Effector CD4-positive, alpha-beta T cell (primary cell): ENCODE measurements at places on chromosomes 13 and 19.

DNA sequence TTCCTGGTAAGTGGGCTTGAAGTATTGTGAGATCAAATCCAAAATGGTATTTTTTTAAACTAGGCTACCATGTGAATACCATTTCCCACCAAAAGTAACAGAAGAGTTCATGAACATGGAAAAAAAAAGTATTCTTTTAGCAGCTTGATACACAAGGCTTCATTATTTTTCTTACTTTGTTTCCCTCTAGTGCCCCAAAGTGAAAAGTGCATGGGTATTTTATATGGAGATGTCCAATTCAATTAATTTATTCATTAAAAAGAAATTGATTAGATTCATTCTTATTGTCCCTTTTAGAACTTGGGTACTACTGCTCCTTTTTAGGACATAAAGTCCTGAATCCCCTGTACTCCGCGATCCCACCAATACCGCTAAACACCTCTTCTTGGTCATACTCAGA is 28.6 kb upstream of the SCEL start:
- no peak for DNase-seq

- DNase-seq: no peak
These were observed 1.2 kb downstream of the ALKBH7 start for GRCh38 chr19:6373813-6374108.

- DNase-seq: no peak
These were observed 164.6 kb downstream of the KLF5 start for GRCh38 chr13:73223372-73223781.

DNA sequence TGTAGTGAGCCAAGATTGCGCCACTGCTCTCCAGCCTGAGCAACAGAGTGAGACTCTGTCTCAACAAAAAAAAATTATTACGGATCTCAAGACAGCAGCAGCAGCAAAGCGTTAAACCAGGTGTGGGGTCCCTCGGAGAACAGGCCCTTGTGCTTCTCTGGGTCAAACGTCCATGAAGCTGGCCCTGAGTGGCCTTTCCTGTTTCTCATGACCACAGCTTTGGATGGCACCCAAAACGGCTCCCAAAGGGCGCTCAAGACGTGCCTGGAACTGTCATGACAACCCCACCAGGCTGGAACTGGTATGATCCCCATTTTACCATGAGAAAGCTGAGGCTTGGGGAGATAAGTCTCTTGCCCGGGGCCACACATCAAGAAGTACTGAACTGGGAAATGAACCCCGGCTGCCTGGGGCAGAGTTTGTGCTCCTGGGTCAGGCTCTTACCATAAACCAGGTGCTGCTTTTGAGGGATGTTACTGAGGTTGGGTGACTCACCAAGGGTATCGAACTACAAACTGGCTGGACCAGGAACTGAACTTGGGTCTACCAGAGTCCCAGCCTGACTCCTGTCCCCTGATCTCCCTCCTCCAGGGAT is 11.6 kb upstream of the SAMD1 start:
- DNase-seq: no peak

DNA sequence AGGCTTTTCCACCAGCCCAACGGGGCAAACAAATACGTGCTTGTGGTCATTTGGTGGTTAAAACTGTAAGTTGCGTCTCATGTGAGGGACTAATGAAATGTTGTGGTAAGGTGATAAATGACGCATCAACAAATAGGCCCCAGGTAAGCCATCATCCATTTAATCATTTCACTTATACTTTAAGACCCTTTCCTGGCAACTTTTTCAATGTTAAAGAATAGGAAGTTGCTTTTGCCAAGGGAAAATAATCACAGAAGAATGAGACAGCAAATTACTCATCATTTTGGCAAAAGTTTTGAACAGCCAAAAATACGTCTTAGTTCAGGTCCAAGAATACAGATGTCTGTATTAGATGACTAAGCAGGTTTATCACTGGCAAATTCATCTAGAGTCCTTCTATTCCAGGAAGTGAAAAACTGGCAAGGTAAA is 660.4 kb downstream of the SLITRK1 start:
- no peak for DNase-seq

DNA sequence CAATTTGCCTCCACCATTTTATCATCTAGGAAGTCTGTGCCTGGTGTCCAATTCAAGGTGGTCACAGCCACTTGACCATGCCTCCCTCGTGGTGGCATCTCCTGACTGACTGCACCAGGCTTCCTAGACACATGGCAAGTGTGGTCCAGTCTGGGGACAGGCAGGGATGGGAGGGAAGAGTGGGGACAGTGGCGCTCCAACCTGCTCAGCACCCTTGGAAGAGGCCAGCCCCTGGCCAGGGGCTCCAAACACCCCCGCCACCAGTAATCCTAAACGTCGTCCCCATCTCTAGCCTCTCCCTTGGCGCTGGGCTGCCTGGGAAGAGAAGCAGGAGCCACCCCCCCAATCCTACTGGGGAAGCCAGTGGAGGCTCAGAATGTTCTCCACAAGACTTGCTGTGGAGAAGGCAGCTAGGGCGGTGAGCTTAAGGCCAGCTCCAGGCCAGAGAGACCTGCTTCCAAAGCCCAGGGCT is 2.7 kb downstream of the RPL36 start:
- no peak for DNase-seq

- no peak for DNase-seq
These were observed 986.7 kb upstream of the MIR17HG start for GRCh38 chr13:90360785-90361184.

- no peak for DNase-seq
These were observed 14.2 kb upstream of the IL17D start for GRCh38 chr13:20689291-20689690.

DNA sequence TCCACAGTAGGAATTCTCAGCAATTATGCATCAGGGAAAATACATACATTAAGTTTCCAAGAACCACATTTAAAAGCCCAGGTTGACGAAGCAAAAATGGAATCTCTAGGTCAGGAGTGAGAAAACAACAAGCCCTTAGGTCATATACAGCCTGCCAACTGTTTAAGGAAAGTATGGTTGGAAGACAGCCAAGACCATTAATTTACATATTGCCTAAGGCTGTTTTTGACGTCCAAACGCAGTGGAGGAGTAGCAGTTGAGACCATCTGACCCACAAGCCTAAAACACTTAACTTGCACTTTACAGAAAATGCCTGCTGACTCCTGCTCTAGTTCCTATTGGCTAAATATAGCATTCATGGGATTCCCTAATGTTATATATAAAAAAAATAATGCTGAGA is 299.0 kb downstream of the ITGBL1 start:
- no peak for DNase-seq

- DNase-seq: no peak
These were observed 661.0 kb upstream of the MIR17HG start for GRCh38 chr13:90686442-90686841.

GRCh38 chr13:106534639-106535551 is 567 bp downstream of the EFNB2 start:
- DNase-seq: peak; percentile 4

- DNase-seq: no peak
These were observed 469 bp upstream of the RNF6 start for GRCh38 chr13:26222520-26223046.

DNA sequence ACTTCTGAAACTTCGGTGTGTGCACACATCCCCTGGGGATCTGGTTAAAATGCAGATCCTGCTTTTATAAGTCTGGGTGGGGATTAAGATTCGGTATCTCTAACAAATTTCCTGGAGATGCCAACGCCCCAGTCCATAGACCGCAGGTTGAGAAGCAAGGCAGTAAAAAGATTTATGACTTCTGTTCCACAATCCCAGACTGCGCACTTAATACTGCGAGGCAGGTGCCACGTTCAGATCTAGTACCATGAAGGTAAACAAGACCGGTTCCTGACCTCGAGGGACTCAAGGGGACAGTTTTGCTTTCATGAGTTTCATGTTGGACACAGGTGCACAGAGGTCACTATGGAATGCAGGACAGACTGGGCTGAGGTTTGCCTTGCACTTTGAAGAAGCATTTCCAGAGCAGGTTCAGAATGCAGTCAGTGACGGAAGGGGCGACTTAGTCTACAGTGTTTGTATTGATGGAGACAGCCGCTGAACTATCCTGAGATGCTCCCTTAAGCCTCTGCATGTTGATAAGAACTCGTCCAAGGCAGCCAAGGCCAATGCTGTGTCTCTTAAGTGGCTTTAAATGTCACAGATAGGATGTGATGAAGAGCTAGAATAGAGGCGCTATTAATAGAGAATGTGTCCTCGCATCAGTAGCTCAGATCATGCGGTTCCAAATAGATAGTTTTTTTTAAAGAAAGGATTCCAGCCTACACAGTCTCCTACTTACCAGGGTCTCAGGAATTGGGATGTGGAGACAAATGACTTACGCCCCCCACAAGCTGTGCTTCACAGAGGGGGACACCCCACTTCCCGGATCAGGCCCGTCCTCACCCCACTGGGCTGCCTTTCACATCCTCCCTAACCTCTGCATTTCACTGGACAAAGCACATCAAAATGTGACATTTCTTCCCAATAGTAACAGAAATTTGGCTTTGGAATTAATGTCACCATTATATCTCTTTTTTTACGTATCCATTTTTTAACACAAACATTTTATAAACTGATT is 97.1 kb upstream of the IRS2 start:
- DNase-seq: no peak

- peak; percentile 71 for DNase-seq
These were observed at the start of gene GZMM for GRCh38 chr19:543910-544608. TSS of gene GZMM (plus strand) at chr19:544053. CDS start at chr19:544072, 19 bp downstream.

- DNase-seq: no peak
These were observed 93.4 kb downstream of the ABCC4 start for GRCh38 chr13:95207769-95208366.

- DNase-seq: no peak
These were observed 126.2 kb downstream of the LMO7 start for GRCh38 chr13:75762076-75762937.

DNA sequence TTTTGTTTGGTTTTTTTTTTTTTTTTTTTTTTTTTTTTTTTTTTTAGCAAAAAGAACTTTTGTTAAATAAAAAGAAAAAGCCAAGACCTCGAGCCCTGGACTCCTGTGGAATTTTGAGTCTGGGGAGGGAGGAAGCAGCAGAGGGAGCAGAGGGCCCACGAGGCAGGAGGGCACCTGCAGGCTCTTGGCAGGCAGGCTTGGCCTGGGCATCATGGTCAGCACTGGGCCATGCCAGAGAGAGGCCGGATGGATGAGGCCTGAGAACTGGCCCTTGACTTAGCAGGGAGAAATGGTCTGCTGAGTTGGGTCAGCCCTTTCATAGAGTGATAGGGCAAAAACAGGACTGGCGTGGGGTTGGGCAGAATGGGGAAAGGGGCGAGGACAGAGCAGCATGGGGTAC is 100.4 kb downstream of the GPR12 start:
- no peak for DNase-seq

DNA sequence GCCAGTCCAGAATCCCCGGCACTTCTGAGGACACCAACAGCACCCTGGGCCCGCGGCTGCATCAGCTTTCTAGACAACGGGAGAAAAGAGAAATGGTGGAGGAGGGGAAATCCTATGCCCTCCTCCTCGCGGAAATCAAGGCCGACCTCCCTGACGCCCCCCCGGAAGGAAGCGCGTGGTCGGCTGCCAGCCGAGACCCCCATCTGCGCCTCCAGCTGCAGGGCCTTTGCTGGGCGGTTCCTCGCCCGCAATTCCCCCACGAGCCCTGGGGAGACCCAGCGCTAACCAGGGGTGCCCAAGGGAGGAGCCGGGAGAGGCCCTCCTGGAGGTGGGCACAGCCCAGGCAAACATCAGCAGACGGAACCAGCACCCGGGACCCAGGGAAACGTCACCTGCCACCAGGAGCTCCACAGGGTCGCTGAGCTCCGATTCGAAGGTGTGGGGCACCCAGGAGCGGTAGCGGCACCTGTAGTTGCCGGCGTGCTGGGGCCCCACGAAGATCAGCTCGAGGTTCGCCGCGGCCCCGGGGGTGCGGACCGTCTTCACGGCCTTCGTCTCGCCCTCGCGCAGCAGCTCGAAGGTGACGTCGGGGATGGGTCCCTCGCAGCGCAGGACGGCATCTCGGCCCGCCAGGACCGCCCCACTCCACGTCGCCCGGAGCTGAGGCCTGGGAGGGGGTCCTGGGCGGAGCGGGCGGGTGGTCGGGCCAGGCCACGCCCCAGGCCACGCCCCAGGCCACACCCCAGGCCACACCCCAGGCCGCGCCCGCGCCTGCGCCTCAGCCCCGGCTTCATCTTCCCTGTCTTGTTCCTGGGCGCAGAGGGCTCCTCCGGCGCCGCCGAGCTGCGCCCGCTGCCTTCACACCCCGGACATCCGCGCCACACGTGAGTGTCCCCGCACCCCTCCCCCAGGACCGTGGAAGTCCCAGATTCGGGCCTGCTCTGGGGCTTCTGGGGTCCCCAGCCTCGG is 6.0 kb downstream of the A1BG start:
- peak; percentile 43 for DNase-seq

DNA sequence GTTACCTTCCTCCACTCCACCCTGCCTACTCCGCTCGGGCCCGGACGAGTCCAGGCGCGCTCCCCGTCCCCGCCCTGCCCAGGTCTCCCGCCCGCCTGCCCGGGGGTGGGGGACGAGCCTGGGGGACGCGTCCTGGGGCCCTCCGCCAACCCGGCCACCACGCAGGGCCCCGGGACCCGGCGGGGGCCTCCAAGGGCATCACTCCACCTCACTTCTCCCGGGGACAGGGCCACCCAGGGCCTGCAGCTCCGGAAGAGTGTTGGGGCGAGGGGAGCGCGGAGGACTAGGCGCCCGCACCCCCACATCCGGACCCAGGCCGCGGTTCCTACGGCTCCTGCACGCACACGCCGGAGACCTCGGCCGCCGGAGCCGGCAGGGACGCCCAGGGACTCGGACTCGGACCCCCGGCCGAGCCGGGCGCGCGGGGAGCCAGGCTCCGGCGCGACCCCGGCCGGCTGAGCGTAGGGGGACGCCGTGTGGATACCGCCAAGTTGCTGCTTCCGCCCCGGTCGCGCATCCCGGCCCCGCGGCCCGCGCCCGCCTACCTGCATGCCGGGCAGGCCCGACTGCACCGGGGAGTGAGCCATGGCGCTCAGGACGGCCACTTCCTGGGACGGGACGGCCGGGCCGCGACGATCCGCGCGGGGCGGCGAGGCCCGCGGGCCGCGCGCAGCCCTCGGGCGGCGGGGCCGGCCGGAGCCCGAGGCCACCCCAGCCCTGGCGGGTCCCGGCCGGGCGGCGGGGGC is 534 bp downstream of the STK24 start:
- peak; percentile 28 for DNase-seq

DNA sequence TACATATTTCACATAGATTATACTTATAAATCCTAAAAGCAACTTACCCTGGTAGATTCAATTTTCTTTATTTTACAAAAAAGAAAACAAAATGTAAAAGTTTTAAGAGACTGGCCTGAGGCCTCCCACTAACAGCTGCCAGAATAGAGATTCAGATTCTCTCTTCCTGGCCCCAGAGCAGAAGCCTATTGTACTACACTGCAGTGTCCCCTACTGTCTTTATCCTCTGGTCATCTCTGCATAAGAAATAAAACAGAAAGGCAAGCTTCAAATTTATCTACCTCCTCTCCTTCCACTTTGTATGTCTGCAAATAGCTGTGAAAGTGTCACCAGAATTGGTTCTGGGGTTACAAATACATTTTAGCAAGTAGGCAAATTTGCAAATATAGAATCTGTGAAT is 1004.1 kb upstream of the PCDH9 start:
- no peak for DNase-seq

GRCh38 chr19:8115805-8116396 is 33.5 kb downstream of the FBN3 start:
- DNase-seq: no peak
